ENCODE measurements at places on chromosomes 4 and X.

DNA sequence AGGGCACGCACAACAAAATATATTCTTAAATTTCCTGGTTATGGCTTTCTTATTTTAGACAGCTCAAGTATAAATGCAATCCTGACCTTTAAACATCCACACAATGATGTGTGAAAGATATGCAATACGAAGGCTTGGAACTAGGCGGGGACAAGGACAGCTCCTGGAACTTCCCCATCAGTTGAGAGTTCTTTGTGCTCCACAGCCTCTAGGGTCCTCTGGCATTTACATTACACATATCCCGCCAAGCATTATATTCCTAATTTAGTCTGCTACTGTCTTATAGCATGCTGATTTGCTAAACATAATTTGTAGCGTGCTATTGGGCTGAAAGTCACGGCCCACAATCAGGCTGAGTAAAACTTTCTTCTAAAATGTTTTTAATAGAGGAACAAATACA, 74.4 kb downstream of the FTHL17 start:
- DNase-seq = no peak

DNA sequence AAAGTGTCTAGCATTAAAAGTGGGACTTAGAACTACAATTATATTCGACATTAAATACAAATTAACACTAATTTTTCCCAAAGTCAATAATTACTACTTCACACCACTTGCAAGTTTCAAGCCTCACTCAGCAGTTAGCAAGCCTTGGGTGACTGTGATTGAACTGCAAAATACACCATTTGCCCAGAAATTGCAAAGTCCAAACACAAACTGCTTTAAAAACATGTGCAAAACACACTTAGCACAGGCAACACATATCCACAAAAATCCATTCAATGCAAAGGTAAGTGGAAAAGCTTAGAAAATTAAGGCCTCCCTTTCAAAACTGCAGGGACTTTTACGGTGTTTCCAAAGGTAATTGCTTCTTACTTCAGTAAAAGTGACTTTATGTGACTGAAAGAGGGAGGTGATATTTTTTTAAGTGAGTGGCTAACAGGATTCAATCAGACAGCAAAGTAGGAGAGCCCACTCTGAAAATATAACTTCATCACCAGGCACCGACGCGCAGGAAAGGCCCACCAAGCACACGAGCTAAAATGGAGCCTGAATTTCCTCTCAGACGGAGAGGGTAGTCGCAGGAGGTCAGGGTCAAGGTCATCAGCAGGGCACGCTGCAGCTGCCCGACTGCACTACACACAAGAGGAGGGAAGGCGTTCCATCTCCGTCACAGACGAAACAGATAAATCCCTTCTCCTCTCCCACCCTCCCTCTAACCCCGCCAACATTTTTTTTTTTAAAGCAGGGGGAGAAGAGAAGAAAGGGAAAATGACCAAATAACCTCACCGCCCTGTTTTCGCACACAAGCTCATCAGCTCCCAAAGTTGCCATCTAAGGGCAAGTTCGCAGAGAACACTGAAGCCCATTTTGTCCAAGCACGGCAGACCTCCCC, 3.1 kb downstream of the ZNF827 start:
- no peak for DNase-seq

- no peak for DNase-seq
Observed at GRCh38 chr4:87053802-87054767, 119.3 kb downstream of the AFF1 start.

DNA sequence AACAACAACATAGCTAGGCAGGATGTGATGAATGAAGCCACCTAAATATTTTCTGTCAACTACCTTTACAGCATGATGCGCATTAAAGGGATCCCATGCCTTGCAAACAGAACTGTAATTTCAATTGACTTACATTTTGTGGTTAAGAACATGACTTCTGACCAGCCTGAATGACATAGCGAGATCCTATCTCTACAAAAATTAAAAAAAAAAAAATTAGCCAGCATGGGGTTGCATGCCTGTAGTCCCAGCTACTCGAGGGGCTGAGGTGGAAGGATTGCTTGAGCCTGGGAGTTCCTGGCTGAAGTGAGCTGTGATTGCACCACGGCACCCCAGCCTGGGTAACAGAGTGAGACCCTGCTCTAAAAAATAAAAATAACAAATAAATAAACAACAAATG, 680.6 kb downstream of the IQCM start:
- no peak for DNase-seq

DNA sequence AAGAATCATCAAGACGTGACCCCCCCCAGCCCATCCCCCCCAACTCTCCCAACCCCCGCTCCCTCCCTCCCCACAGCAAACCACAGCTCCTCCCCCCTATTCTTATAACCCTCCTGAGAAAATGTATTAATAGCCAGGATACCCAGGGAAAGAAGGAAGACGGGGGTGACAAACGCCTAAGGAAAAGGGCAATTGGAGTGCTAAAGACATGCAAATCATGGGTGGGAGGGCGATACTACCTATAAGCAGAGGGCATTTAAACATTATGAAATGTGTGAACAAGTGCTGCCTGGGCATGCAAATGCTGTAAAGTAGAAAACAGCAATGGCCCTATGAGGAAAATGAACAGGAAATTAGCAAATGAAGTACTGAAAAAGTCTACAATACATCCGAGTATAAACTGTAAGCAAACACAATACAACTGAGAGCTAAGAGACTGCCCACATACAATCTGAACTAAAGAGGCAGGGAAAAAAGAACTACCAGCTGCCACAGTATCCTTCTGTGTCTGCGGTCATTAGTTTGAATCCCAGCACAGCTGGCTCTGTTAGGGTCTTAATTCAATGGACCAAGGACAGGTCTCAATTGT, 2.4 kb downstream of the CXXC4 start:
- DNase-seq = no peak

- DNase-seq = no peak
Observed at GRCh38 chr4:140686796-140687195, 69.4 kb downstream of the TBC1D9 start.

GRCh38 chrX:153750127-153750774, 13.8 kb upstream of the PLXNB3 start:
- DNase-seq = no peak

- DNase-seq = no peak
Observed at GRCh38 chr4:122898370-122899150, 23.8 kb downstream of the NUDT6 start.

DNA sequence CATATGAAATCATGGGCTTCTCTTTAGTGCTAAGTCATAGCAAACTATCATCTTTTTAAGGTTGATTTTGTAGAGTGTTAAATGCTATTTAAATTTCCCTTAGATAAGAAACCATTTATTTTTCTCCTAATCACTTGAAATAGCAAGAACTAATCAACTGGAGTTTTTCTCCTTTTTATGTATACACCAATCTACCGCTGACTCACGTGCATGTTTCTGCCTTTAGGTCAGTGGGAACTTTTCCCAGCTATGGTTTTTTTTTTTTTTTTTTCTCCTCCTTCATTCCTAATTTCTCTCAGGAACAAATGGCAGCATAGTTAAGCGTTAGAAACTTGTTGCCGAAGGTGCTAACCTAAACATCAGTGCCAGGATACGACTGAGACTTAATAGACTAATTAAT, 176.4 kb downstream of the BMPR1B start:
- no peak for DNase-seq
